Mesothelial cell of epicardium (in vitro differentiated cells): ENCODE measurements at places on chromosomes 16 and 17. TPM values are rescaled to one million over a fixed set of nuclear protein-coding genes. Genes with fewer than 3 reads are reported as not detected.

Gene SDK2
- total RNA-seq: 29.7 to 33.2 TPM (median 31.8 TPM) in 3 replicates

Gene KRTAP2-3
- total RNA-seq: 0.45 to 0.91 TPM (median 0.69 TPM) in 3 replicates

Gene ZNF778
- 8.9 to 12.5 TPM (median 10.4 TPM) in 3 replicates for total RNA-seq

Gene LHX1
- total RNA-seq: not detected in 3 replicates

DNA sequence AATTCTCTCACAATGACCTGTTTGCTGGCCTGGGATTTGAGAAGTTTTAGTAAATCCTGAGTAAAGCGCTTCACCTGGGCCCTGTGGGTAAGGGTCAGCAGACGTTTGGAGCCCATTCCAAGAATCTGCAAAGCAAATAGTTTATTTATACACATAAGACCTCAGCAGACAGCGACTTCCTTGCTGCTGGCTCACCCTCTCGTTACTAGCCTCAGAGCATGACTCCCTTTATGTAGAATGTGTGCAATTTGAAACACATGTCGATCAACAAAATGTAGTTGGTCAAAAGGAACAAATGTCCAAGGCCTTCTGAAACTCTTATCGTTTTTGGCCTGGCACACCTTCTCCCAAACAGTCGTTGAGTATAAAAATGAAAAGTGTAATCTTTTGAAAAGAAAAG is 31.3 kb downstream of the MARF1 start:
- DNase-seq: no peak

DNA sequence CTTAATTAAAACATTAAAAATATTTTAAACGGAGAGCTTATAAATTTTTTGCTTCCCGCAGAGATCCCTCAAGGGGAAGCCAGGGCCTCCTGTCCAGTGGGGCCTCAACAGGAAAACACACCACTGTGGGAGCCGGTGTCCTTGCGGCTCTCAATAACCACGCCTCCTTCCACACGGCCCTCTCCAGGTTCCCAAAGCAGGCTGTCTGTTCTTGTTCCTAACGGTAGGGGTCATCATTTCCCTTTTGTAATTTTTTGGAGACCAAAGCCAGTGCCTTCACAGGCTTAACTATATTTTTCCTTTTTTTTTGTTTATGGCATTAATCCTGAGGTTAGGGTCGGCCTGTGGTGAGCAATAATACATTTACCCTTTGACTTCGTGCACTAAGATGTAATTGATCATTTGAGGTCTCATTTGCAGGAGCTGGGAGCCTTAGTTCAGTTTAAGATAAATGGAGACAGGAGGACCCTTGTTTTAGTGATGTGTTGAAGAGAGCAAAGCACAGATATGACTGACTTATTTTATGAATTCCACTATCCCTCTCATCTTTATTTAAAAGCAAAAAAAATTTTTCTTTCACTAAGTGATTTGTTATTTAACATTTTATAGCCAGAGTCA is 77.5 kb upstream of the N4BP1 start:
- DNase-seq: peak; percentile 58

GRCh38 chr17:80475910-80476876 is at the start of gene NPTX1:
Gene NPTX1, minus strand, starts transcription at chr17:80476607. Its CDS starts 161 bp downstream, at chr17:80476446.
- no peak for DNase-seq

GRCh38 chr16:56295739-56296527 is 104.6 kb downstream of the GNAO1 start:
- no peak for DNase-seq

DNA sequence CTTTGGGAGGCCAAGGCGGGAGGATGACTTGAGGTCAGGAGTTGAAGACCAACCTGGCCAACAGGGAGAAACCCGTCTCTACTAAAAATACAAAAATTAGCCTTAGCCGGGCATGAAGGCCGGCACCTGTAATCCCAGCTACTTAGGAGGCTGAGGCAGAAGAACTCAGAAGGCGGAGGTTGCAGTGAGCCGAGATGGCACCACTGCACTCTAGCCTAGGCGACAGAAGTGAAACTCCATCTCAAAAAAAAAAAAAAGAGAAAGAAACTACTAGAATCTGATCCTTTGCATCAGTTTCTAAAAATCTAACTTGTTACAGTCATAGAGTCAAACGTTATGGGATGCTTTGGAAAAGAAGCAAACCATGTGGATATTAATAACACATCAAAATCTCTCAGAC is 1.6 kb upstream of the PECAM1 start:
- no peak for DNase-seq

DNA sequence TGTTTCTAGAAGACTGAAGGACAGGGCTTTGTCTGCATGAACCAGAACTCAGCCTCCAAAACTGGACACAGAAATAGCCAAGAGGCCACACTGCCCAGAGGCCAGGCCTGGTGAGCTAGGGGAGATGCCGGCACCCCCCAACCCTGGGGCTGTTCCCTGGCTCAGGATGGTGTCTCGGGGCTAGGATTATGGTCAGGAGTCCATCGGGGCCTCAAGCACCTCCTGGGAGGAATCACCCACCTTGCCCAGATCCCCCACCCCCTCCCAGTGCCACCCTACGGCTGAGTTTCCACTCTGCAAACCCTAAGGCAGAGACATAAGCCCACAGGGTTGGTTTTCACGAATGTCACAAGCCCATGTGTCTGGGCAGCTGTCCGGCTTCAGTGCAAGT is 37.2 kb downstream of the SLC7A5 start:
- DNase-seq: no peak

- DNase-seq: no peak
Observed at GRCh38 chr16:68768771-68769170, 31.7 kb downstream of the CDH1 start.

DNA sequence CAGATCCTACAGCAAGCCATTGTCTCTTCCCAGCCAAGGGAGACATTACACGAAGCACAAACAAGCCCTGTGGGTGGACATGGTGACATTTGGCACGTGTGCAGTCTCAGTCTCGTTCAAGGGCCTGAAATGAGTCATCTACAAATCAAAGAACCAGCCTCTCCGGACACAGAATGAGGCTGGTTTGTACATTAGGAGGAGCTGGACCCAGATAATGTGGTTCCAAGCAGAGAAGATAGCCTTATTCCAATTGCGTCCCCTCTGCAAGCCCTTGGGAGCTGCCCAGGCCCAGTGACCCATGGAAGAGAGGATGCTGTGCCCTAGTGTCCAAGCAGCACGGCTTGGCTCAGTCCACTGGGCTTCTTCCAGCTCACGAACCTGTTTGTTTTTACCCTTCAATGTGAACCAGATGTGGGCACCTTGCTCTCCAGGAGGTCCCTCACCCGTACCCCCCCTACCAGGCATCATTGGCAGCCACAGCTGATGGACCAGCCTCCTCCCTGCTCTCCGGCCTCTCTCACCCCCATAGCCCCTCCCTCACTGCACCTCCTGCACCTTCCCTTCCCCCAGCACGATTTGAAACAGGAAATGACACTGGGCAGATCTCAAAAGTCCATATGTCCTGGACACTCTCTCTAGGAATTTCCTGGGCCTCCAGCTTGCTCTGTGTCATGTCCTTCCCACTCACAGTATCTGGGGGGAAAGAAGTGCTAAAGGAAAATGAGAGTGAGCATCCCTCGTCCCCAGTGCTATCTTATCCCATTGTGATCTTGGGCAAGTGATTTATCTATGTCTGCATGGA is 26.2 kb downstream of the KPNA2 start:
- DNase-seq: no peak

GRCh38 chr16:66528294-66528693 is 21.6 kb downstream of the TK2 start:
- no peak for DNase-seq
